ENCODE measurements at places on chromosomes 3 and 15.

DNA sequence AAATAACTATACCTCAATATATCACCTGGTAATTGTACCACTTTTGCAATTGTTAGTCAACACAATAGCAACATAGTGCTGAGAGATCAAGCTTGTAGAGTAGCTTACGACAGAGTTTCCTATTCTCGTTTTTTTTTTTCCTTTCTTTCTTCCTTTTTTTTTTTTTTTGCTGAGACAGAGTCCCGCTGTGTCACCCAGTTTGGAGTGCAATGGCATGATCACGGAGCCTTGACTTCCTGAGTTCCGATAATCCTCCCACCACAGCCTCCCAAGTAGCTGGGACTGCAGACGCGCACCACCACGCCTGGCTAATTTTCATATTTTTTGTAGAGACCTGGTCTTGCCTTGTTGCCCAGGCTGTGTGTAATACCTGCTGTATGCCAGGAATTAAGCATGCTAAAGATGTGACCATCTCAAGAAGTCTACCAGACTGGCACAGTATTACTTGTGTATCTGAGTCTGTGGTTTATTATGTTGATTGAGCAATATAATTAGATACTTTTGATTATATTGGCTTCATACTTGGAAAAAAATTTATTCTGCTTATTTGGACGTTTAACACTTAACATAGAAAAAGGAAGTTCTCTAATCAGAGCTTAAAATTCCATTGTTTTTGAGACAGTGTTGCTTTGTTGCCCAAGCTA lies 3.0 kb downstream of the SELENOT start:
- DNase-seq = no peak

- DNase-seq = no peak
Measured at GRCh38 chr3:49034650-49035049, 5.5 kb upstream of the IMPDH2 start.

GRCh38 chr15:56699743-56700142 lies 33.6 kb downstream of the ZNF280D start:
- DNase-seq = no peak

GRCh38 chr3:38493031-38493430 lies 3.1 kb upstream of the EXOG start:
- DNase-seq = no peak

- DNase-seq = no peak
Measured at GRCh38 chr15:43214592-43215295, 6.1 kb downstream of the EPB42 start.

- no peak for DNase-seq
Measured at GRCh38 chr3:155747946-155748290, 3.0 kb upstream of the PLCH1 start.

- DNase-seq = no peak
Measured at GRCh38 chr15:60703207-60703933, 224.4 kb upstream of the ICE2 start.

DNA sequence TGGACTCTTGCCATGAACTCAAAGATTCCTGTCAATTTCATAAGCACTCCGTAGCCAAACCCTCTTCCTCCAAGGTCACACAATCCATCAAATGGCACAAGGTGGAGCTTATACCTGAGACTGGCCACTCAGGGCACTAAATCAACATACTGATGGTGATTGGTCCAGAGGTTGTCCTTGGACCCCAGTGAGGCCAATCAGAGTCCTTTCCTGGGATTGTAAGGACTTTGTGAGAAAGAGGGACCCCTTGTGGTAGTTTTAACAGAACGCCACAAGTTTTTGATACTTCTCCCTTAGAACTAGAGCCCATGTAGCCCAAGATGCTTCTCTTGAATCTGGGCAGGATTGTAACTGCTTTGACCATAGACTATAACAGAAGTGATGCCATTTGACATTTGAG lies 44.4 kb upstream of the LARS2 start:
- no peak for DNase-seq

DNA sequence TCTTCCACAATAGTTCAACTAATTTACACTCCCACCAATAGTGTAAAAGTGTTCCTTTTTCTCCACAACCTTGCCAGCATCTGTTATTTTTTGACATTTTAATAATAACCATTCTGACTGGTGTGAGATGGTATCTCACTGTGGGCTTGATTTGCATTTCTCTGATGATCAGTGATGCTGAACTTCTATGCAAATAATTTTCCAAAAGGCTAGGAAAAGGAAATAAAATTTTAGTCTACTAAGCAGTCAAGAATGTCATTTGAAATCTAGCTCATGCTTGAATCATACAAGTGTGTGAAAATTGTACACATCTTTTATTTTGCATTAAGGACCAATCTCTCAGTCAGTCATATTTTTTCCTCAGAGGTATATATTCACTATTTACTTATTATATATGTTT lies 101.7 kb upstream of the UBP1 start:
- DNase-seq = no peak

GRCh38 chr3:188383748-188384147 lies 229.8 kb downstream of the LPP start:
- no peak for DNase-seq
